ENCODE measurements at places on chromosomes 6 and 20. TPM values are rescaled to one million over a fixed set of nuclear protein-coding genes. Genes with fewer than 3 reads are reported as not detected.

The EYA4 gene
- total RNA-seq, result not detected

The CCDC28A gene
- total RNA-seq, result 17.9 TPM

The KHDC1L gene
- total RNA-seq, result not detected

The ARMC12 gene
- total RNA-seq, result 0.24 TPM

GRCh38 chr20:56656632-56657031, 27.5 kb downstream of the TFAP2C start:
- DNase-seq, result no peak
- peaks cover 2% of the 10 kb centered on the region for H3K27me3 ChIP-seq
- no peaks in the 10 kb centered on the region for H3K36me3 ChIP-seq
- no peak overlapping the region for H3K27ac ChIP-seq
- no peaks in the 10 kb centered on the region for H3K4me1 ChIP-seq
- H3K4me3 ChIP-seq, result no peak overlapping the region

DNA sequence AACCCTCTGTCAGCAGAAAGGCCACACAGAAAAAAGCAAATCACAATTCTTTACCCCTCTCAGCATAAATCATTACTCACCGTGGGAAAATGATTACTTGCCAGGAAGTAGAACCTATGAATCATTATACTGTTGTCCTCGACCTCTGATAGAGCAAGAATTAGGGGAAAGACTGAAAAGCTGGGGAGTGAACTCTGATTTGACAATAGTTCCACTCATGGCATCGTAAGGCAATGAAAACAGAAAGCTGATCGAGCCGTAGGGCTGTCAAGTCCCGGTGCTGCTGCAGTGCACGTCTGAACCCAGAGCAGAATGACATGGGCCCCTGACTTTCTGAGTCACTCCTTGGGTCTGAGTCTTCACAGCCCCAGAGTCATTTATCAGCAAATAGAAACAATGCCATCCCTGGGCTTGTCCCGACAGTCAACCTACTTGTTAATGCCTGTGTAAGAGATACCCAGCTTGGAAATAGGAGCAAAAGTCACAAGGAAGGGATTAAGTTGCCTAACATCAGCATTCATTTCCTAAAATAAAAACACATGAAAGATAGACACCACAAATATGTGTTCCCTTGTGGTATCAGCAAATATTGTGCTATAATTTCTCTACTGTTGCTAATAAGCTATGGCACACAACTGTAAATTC, 224.8 kb upstream of the MARCKS start:
- no peak for DNase-seq
- H3K27ac ChIP-seq, result peak overlapping the region; percentile 49
- H3K36me3 ChIP-seq, result peaks cover 2% of the 10 kb centered on the region
- H3K4me1 ChIP-seq, result peaks cover 17% of the 10 kb centered on the region
- H3K4me3 ChIP-seq, result no peak overlapping the region

GRCh38 chr20:23078351-23079015, 7.6 kb downstream of the CD93 start:
- no peak overlapping the region for H3K27ac ChIP-seq
- no peak overlapping the region for H3K4me3 ChIP-seq
- H3K27me3 ChIP-seq, result peaks cover 19% of the 10 kb centered on the region
- peaks cover 13% of the 10 kb centered on the region for H3K4me1 ChIP-seq
- DNase-seq, result no peak

- H3K4me1 ChIP-seq, result no peaks in the 10 kb centered on the region
- DNase-seq, result no peak
- H3K36me3 ChIP-seq, result no peaks in the 10 kb centered on the region
- no peak overlapping the region for H3K27ac ChIP-seq
- no peak overlapping the region for H3K4me3 ChIP-seq
Measured at GRCh38 chr20:47862574-47863240, 77.4 kb upstream of the SULF2 start.

DNA sequence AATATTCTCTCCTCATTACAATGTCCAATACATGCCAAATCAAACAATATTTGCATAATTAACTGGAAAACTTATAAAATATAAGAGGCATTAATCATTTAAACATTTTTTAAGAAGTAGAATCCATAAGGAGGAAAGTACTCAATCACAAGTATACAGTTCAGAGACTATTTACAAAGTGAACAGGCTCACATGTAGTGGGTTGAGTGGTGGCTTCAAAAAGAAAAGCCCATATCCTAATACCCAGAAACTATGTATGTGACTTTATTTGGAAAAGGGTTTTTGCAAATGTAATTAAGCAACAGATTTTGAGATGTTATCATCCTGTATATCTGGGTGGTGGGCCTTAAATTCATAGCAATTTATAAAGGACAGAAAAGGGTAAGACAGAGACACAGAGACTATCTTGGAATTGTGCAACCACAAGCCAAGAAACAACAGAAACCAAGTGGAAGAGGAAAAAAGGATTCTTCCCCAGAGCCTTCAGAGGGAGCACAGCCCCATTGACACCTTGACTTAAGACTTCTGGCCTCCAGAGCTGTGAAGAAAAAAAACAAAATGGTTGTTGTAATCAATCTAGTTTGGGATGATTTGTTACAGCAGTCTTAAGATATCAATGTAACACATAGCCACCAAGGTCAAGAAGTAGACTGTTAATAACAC, 32.7 kb upstream of the CRISP1 start:
- no peak overlapping the region for H3K27ac ChIP-seq
- DNase-seq, result no peak
- no peaks in the 10 kb centered on the region for H3K4me1 ChIP-seq
- H3K4me3 ChIP-seq, result no peak overlapping the region
- no peaks in the 10 kb centered on the region for H3K36me3 ChIP-seq

DNA sequence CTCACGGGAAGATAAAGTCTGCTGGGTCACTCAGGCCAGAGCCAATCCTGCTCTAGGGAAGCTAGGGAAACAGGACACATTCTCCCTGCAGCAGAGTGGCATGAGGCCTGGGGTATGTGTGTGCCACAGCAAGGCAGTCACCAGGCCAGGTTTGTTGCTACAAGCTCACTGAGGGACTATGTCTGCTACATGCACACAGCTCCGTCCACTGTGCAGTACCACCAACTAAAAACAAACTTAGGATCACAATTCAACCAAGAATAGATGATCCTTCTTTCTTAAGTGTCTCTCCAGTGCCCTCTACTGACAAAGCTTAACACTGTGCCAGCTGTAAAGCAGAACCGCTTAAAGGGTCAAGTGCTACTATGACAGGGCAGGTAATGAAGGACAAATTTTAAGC, 192.5 kb downstream of the PTPRK start:
- peaks cover 7% of the 10 kb centered on the region for H3K27me3 ChIP-seq
- no peaks in the 10 kb centered on the region for H3K4me1 ChIP-seq
- H3K27ac ChIP-seq, result no peak overlapping the region
- H3K36me3 ChIP-seq, result no peaks in the 10 kb centered on the region

DNA sequence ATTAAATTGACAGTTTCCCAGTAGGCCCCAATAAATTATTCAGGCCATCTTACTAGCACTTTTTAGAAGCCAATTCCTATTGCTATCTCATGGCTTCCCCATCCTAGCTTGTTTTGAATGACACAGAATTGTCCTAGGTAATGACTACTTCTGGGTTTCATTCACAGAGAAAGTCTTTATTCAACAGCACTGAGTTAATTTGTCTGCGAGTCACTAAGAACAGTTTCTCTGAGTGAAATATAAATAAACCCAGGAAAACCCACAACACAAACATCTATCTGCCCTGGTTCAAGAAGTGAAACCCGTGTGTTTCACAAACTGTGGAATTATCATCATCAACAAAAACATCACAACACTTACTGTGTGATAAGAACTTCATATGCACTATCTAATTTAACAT, 1366.8 kb downstream of the EPHA7 start:
- H3K4me3 ChIP-seq, result no peak overlapping the region
- no peak overlapping the region for H3K27ac ChIP-seq
- H3K36me3 ChIP-seq, result no peaks in the 10 kb centered on the region
- no peak for DNase-seq

GRCh38 chr20:4413314-4414049, 308.2 kb upstream of the PRND start:
- DNase-seq, result no peak
- H3K27me3 ChIP-seq, result peaks cover 2% of the 10 kb centered on the region
- H3K27ac ChIP-seq, result no peak overlapping the region
- H3K4me3 ChIP-seq, result no peak overlapping the region

DNA sequence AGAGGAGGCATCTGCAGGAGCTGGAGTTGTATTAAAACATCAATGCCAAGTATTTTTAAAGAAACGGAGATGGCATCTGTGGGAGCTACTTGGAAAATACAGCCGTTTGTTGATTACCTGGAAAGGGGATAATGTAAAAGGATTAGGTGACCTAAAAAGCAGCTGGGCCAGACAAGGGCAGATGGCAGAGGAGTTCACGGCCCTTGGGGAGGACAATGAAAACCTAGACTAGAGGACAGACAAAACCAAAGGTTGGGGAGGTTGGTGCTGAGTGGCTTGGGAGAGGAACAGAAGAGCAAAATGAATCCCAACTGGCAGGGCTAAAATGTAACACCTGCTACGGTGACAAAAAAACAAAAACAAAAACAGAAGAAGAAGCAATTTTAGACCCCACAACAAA, 260.5 kb upstream of the JARID2 start:
- peaks cover 17% of the 10 kb centered on the region for H3K27me3 ChIP-seq
- H3K4me3 ChIP-seq, result no peak overlapping the region
- H3K36me3 ChIP-seq, result no peaks in the 10 kb centered on the region
- H3K27ac ChIP-seq, result peak overlapping the region; percentile 62

DNA sequence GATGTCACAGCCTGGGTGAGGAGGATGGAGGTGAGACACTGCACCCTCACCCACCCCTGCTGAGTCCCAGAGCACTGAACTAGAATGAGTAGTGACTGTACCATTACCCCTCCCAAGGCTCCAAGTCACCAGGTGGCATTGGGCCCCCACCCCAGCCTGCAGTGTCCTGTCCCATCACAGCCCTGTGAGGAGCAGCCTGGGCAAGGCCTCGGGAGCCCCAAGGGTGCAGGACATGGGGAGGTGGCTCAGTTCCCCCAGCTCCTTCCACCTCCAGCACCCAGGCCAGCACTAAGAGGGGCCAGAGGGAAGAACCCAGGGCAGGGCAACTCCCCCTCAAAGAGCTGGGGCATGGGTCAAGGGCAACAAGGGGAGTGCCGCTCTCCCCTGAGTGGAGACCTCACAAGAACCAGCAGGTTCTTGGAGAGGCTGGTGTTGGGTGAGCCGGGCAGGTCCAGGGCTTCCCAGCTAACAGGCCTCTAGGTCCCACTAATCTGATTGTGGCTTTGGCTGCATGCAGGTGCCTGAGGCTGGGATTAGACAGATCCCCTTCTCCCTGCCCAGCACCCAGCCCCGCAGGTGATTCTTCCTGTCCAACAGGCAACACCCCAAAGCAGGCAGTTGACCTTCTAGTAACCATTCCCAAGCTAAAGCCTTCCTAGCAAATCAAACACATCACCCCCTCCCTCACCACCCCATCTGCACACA, 2.6 kb downstream of the CST4 start:
- H3K4me3 ChIP-seq, result no peak overlapping the region
- peaks cover 1% of the 10 kb centered on the region for H3K27me3 ChIP-seq
- no peaks in the 10 kb centered on the region for H3K36me3 ChIP-seq

DNA sequence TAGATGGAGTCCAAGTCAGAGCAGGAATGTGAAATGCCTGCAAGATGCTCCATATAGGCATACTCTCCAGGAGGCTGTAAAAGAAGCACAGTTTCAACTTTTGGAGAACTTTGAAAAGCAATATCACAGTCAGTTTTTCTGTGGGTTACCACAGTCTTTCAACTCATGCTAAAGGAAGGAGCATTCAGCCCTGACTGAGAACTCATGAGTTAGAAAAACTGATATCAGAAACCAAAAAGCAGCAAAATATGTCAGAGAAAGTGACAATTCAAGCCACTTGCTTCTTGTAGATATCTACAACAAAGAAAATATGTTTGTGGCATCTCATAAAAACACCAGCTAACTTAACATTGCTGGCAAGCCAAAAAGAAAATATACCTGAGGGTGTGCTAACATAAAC, 36.1 kb upstream of the PTCHD4 start:
- DNase-seq, result no peak
- no peaks in the 10 kb centered on the region for H3K27me3 ChIP-seq
- no peaks in the 10 kb centered on the region for H3K36me3 ChIP-seq

All from activated T-helper 1 cell treated with anti-CD3 and anti-CD28 coated beads, Interleukin-12 subunit alpha, Interleukin-12 subunit beta, Interleukin-2, Interleukin-4 antibody, amounts not matched to agents 30 ng/mL and 10 ng/mL and 1 ng/mL, durations not matched to agents 14 hours and 24 hours and 36 hours (primary cell).